ENCODE measurements at places on chromosomes 13 and 19.
A peak's percentile ranks its signal among the peaks of the same experiment; 100 is the strongest.

DNA sequence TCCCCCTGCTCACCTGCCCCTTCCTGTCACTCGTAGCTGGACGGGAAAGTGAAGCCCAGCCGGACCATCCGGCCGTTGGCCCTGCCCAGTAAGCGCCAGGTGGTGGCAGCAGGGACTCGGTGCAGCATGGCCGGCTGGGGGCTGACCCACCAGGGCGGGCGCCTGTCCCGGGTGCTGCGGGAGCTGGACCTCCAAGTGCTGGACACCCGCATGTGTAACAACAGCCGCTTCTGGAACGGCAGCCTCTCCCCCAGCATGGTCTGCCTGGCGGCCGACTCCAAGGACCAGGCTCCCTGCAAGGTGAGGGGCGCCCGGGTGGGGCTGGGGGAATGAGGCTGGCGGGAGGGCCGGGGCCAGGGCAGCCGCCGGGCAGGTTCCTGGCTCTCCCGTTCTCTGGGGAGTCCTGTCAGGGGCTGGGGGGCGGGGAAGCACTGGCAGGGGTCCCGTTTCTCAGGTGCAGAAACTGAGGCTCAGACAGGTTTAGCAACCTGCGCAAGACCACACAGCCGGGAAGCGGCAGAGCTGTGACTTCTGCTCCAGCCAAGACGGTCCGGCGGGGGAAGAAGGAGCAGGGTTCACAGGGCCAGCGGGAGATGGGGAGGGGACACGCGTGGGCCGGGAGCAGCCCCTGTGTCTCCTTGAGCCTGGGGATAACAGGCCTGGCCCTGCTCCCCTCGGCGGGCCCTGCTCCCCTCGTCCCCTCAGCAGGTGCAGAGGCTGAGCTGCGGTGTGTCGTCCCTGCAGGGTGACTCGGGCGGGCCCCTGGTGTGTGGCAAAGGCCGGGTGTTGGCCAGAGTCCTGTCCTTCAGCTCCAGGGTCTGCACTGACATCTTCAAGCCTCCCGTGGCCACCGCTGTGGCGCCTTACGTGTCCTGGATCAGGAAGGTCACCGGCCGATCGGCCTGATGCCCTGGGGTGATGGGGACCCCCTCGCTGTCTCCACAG, 5.3 kb downstream of the GZMM start:
- no peak for DNase-seq

- DNase-seq: no peak
Measured at GRCh38 chr19:8115805-8116396, 33.5 kb downstream of the FBN3 start.

GRCh38 chr19:17530586-17530985, 19.1 kb downstream of the PGLS start:
- DNase-seq: no peak

GRCh38 chr13:43805071-43805468, 18.3 kb upstream of the ENOX1 start:
- DNase-seq: no peak

GRCh38 chr13:35191883-35192282, 249.8 kb downstream of the NBEA start:
- no peak for DNase-seq

DNA sequence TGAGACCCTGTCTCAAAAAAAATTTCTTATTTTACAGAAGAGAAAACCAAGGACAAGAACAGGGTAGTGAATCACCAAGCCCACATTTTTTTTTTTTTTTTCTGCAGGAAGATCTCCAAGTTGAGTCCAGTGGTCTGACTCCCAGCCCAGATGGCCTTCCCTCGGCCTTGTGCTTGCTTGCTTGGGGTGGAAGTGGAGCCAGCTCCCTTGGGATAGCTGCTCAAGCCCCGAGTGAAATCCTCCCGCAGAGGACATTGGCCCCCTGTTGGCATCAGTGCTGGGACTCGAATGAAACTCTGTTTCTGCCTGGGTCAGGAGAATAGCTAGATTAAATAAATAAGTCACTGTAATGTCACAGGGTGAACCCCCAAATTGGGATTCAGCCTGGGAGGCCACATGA, 9.4 kb upstream of the NUP62 start:
- DNase-seq: no peak

DNA sequence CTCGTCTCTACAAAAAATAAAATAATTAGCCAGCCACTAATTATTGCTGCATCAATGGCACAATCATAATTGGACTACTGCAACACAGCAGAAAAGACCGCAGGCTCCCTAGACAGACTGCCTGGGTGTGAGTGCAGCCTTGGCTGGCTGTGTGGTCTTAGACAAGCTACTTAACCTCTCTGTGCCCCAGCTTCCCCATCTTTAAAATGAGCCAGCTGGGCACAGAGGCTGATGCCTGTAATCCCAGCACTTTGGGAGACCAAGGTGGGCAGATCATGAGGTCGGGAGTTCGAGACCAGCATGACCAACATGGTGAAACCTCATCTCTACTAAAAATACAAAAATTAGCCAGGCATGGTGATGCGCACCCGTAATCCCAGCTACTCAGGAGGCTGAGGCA, 19.0 kb downstream of the TEX101 start:
- no peak for DNase-seq

DNA sequence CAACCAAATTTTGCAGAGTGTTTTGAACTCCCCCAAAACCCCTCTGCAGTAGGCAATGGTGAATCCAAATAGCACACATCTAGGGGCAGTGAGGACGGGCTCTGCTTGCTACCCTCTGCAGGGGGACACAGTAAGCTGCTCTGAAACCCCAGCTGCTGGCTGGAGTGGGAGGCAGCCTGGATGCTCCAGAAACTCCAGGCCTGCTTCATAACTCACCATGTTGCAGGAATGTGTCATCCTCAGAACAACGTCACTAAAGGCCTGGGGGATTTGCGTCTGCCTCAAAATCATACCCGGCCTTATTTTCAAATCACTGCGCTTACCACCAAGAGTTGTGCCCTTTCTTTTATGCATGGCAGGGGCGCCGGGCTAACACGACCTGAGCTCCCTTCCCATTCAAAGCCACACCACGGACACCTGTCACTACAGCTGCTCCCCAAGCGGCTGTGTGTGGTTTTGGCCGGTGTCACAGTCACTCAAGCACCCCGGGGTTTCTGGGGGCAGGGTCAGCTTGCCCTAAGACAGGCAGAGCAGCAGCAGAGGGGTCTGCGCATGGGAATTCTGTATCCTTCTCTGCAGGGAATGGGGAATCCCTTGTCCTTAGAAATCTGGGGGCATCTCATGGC, 93.9 kb downstream of the TSHZ3 start:
- DNase-seq: no peak

DNA sequence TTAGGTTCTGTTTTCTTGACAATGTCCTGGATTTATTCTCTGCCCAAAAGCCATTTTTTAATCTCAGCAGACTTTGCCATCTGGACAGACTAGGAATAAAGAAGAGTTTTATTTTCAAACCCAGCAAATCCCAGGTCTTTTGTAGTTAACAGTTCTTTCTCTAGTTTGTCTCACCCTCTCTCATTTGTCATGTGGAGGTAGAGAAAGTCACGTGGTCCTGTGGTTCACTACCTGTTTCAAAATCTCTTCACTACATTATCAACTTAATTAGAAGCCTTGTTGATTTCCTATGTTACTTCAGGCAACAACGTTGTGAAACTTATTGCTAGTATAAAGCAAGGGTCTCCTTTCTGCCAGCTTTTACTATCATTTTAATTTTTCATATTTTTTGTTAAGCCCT, 1222.6 kb downstream of the EFNB2 start:
- no peak for DNase-seq

DNA sequence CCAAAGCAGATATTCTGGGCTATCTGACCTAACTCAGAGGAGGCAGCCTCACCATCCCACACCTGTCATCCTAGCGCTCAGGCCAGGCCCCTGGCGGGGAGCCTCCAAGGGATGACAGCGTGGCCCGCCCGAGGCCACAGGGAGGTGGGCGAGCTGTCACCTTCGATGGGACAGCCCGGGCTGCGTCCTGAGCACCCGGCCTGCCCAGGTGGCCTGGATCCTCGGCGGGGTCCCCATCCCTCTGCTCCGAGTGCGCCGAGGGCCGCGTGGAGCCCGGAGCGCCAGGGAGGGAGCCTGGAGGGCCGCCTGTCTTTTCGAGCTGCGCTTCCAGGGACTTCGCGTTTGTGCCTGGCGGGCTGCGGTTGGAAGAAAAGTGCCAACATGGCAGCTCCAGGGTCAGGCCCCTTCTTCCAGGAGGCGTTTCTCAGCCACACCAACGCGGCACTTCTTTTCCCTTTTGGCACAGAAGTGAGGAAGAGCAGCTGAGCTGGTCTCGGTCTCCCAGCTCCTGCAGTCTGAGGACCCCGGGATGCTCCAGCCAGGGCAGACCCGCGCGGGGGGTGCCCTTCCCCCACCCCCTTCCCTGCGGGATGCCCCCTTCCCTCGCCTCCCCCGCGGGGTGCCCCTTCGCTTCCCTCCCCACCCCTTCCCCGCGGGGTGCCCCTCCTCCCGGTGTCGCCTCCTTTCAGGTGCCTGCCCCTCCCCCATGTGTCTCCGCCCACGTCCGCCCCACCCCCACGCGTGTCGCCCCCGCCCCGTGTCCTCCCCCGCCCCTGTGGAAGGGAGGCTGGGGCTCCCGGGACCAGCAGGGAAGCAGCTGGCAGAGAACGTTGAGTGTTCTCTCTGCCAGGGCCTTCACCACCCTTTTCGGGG, 42.3 kb downstream of the GJA3 start:
- peak; percentile 73 for DNase-seq

DNA sequence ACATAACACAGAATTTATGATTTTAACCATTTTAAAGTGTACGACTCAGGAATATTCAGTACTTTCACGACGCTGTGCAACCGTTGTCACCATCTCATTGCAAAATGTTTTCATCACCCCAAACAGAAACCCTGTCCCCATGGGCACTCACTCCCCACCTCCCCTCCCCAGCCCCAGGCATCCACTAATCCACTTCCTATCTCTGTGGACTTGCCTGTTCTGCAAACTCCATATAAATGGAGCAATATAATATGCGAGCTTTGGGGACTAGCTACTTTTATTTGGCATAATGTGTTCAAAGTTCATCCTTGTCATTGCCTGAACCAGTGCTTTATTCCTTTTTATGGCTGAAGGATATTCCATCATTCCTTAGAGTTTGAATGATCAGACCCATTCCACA, 7.3 kb upstream of the INSR start:
- no peak for DNase-seq

DNA sequence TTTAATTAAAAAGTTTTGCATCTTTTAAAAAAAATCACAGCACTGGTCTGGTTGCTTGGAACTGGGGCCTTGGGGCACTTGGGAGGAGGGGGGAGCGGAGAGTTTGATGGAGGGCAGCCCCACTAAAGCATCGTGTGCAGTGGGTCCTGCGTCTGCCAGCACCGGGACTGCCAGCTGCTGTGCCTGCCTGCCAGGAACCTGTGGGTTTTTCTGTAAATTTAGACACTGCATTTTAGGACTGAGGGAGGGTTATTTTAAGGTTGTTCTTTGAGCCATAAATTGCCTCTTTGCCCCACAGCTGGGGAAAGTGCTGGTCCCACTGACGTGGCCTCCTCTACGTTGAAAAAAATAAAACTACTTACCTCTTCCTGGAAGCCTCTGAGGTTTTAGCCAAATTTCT, 2.9 kb downstream of the KLF2 start:
- no peak for DNase-seq

DNA sequence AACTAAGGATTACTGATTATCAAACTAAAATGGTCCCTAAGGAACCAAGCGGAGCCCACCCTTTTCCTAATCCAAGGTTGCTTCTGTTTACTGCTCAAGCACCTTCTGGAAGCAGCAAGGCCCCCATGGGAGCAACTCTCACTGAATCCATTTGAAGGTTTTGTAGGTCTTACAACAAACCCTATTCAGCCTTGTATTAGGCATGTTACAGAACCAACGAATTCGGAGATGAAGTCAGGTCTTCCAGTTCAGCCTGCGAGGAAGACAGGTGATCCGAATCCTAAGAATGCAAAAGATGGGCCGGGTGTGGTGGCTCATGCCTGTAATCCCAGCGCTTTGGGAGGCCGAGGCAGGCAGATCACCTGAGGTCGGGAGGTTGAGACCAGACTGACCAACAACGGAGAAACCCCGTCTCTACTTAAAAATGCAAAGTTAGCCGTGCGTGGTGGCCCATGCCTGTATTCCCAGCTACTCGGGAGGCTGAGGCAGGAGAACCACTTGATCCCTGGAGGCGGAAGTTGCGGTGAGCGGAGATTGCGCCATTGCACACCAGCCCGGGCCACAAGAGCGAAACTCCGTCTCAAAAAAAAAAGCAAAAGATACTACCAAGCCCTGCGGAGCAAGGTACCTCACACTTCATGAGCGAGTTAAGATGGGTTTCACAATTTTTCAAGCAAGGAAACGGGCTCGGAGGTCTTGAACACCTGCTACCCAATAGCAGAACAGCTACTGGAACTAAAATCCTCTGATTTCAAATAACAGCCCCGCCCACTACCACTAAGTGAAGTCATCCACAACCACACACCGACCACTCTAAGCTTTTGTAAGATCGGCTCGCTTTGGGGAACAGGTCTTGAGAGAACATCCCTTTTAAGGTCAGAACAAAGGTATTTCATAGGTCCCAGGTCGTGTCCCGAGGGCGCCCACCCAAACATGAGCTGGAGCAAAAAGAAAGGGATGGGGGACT, 609 bp downstream of the ZAR1L start:
- no peak for DNase-seq

DNA sequence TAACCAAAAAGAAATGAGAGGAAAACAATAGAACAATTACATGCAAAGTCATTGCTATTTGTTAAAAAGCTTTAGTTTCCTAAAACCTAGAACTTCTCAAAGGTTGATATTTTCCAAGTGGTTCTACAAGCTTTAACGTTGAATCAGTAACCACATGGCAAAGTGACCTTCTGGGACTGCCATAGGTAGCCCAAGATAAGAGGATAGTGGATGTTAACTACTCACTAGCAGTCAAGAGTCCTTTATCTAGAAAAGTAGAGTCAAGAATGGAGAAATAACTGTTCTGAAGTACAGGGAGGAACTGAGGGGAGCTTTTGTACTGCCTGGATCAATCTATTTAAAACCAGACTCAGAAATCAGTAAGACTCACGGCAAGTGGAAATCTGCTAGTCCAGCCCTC, 9.9 kb upstream of the SLC46A3 start:
- no peak for DNase-seq

GRCh38 chr19:13173139-13173737, 23.0 kb downstream of the IER2 start:
- peak; percentile 68 for DNase-seq

- no peak for DNase-seq
Measured at GRCh38 chr19:34150558-34150957, 21.7 kb upstream of the LSM14A start.

- no peak for DNase-seq
Measured at GRCh38 chr13:20002787-20003186, 44.3 kb downstream of the ZMYM2 start.
